ENCODE measurements at places on chromosomes 5 and 9. TPM values are rescaled to one million over a fixed set of nuclear protein-coding genes. Genes with fewer than 3 reads are reported as not detected.

GRCh38 chr5:67238191-67238590 lies 41.6 kb upstream of the CD180 start:
- peaks cover 11% of the 10 kb centered on the region for H3K4me1 ChIP-seq
- H3K36me3 ChIP-seq, result no peaks in the 10 kb centered on the region
- H3K27me3 ChIP-seq, result no peaks in the 10 kb centered on the region
- no peak for DNase-seq

DNA sequence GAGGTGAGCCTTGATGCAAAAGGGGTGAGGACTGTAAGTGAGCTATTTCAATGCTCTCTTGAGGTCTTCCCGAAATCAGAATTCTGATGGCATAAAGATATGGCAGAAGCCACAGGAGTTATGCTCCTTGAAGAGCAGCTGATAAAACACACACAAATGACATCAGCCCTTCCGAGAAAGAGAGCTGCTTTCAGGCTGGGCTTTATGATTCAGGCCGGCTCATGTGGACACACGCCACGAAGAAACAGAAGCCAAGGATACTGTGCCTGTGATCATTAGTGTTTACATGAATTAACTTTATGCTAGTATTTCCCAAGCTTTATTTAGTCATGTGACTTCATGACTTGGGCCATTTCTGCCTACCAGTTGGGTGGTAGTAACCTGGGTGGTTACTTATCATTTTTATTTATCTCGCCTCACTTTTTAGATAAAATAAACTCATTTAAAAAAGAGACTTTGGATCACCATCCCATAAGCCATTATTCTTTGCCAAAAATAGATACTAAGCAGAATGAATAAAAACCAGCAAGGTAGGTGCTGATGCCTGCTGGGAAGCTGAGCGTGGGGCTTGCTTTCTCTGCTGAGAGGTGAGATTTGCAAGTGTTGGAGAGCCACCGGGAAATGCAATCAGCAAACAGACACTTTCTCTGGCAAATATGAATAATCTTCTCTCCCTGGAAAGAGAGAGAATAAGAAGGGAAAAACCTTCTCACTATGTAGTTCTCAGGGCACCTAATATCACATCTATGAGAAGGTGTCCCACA lies 73.0 kb upstream of the SLC25A51 start:
- H3K4me3 ChIP-seq, result no peak overlapping the region
- no peak for DNase-seq
- H3K36me3 ChIP-seq, result peaks cover 11% of the 10 kb centered on the region
- H3K4me1 ChIP-seq, result peaks cover 10% of the 10 kb centered on the region
- no peaks in the 10 kb centered on the region for H3K27me3 ChIP-seq

GRCh38 chr5:122009436-122009835 lies 47.7 kb downstream of the SRFBP1 start:
- H3K4me3 ChIP-seq, result no peak overlapping the region
- no peaks in the 10 kb centered on the region for H3K36me3 ChIP-seq
- no peaks in the 10 kb centered on the region for H3K27me3 ChIP-seq
- no peak overlapping the region for H3K27ac ChIP-seq
- no peak for DNase-seq

DNA sequence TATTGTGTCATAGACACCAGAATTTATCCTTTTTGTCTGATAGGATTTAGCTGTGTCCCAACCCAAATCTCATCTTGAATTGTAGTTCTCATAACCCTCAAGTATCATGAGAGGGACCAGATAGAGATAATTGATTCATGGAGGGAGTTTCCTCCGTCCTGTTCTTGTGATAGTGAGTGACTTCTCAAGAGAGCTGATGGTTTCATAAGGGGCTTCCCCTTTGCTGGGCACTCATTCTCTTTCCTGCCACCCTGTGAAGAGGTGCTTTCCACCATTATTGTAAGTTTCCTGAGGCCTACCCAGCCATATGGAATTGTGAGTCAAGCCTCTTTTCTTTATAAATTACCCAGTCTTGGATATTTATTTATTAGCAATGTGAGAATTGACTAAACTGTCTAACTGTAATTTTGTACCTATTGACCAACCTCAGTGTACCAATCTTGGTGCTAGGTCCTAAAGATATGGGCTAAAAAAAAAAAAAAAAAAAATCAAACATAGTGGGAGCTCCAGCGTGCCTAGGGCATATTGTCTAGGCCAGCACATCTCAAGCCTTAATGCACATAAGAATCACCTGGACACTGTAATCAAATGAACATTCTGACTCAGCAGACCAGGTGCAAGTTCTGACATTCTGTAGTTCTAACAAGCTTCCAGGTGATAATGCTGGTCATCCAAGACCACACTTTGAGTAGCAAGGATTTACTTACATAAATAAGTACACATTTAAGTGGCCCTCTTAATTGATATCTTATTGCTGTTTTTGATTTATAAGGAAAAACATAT lies 30.5 kb downstream of the ST8SIA4 start:
- DNase-seq, result no peak
- no peak overlapping the region for H3K4me3 ChIP-seq
- H3K36me3 ChIP-seq, result no peaks in the 10 kb centered on the region
- no peak overlapping the region for H3K27ac ChIP-seq

Gene GABRA1
- not detected for total RNA-seq

- no peak for DNase-seq
- H3K36me3 ChIP-seq, result no peaks in the 10 kb centered on the region
- no peak overlapping the region for H3K27ac ChIP-seq
These were observed 307.8 kb upstream of the SGCD start for GRCh38 chr5:156019130-156019529.

DNA sequence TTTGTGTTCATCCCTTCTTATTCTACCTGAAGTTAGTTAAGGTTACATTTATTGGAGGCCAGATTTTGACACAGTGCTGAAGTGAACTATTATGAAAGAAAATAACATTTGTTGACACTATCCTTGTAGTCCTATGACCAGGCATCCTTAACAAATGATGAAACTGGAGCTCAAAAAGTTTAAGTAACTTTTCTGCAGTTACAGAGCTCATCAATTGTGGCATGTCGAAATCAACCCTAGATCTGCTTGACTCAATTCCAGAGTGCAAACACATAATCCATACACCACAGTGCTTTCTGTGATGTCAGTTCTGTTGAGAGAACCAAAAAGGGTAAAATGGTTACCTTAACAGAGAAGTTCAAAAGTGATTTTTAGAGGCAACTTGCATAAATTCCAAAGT lies 28.6 kb downstream of the KCNN2 start:
- no peaks in the 10 kb centered on the region for H3K36me3 ChIP-seq
- H3K4me1 ChIP-seq, result no peaks in the 10 kb centered on the region
- no peak for DNase-seq
- no peak overlapping the region for H3K27ac ChIP-seq
- no peak overlapping the region for H3K4me3 ChIP-seq

DNA sequence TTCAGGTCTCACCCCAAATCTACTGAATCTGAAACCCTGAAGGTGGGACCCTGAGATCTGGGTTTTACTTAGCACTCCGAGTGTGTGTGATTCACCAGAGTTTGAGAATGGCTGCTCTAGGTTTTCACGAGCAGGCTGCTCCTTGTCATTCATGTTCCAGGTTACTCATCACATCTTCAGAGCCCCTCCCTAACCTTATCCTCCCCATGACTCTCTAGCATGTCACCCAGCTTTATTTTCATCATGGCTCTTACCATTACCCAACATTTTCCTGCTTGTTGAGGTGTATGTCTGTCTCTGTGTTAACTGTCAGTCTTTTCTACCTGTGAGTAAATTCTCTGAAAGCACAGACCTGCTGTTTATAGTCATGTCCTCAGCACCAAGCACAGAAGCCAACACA lies 319.2 kb downstream of the NSG2 start:
- H3K27ac ChIP-seq, result no peak overlapping the region
- no peaks in the 10 kb centered on the region for H3K4me1 ChIP-seq
- H3K27me3 ChIP-seq, result no peaks in the 10 kb centered on the region
- H3K36me3 ChIP-seq, result no peaks in the 10 kb centered on the region

- no peak overlapping the region for H3K4me3 ChIP-seq
- H3K27me3 ChIP-seq, result no peaks in the 10 kb centered on the region
These were observed 1114.9 kb upstream of the C9orf72 start for GRCh38 chr9:28688172-28688571.

DNA sequence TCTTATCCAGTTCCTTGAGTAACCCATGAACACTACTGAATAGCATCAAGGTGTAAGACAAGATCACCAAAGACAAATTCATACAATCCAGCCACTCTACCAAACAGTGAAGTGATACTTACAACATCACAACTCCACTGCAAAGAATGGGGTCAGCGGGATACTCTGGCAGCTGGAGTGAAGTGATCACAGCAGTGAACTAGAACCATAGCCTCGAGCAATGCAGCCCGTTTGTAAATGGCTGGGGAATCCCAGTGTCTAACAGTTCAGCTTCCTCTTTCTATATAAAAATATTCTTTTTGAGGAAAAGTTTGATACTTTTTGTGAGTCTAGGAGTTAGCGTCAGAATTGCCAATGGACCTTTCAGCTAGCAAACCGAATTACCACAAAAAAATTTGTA lies 515.2 kb downstream of the ZNF608 start:
- no peak overlapping the region for H3K4me3 ChIP-seq
- H3K27ac ChIP-seq, result no peak overlapping the region
- H3K4me1 ChIP-seq, result no peaks in the 10 kb centered on the region
- no peaks in the 10 kb centered on the region for H3K27me3 ChIP-seq

DNA sequence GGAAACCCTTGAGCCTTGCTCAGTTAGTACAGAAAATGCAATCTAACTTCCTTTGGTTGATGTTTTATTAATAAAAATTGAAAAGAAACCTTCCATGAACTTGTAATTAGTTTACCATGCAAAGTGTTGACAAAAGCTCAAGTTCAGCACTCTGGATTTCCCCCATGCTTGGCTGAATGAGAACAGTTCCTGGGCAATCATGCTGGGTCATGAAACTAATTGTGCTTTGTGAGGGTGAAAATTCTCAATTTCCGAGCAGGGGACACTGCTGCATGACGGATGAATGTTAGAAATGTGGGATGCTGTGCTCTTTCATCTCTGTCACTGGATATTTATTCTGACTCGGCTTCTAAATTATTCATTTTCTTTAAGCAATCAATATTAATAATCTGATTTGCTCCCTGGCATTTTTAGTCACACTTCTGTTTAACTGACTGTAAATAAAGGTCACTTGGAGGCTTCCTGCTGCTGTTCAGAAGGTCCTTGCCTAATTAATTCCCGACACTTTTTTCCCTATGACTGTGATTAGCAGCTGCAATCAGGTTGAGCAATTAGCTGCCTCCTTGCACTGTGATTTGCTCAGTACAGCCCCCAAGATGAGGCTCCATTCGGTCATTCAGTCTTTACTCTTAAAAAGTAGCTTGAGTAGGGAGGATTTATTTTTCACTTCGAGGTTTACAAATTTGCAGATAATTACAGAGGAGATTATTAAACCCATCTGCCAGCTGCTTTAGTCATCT lies 678.1 kb upstream of the ZNF608 start:
- no peaks in the 10 kb centered on the region for H3K4me1 ChIP-seq
- no peak overlapping the region for H3K27ac ChIP-seq
- no peaks in the 10 kb centered on the region for H3K27me3 ChIP-seq
- no peak for DNase-seq

Gene CD74
- total RNA-seq, result 595 TPM

Gene PLAC8L1
- not detected for total RNA-seq

DNA sequence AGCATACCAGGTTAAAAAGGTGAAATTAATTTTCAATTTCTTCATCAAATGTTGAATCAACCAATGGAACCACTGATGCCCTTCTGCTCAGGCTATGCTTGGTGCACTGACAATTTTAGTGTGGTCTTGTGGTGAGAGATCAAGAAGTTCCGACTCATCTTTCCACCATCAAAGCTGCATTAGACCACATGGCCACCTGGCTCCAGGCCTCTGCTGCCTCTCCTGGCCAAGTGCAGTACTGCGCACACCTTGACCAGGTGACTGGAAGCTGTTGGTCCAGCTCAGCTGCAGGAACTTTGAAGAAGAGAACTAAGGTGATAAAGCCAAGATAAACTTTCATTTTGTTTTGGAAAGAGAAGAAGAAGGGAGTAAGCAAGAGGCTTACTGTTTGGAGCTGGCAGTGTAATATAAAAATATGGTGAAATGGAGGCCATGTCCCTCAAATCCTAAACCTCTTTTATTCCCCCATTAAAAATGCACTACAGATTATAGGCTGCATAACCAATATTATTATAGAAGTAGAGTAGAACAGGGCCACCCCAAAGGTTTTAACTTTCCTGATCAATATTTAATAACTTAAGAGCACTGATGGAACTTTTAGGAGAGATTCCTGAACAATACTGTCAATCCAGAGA lies 315.5 kb upstream of the C9orf72 start:
- no peak overlapping the region for H3K27ac ChIP-seq
- no peak overlapping the region for H3K4me3 ChIP-seq
- no peaks in the 10 kb centered on the region for H3K27me3 ChIP-seq
- no peaks in the 10 kb centered on the region for H3K36me3 ChIP-seq

GRCh38 chr9:92432350-92432749 lies 8.1 kb upstream of the OMD start:
- DNase-seq, result no peak
- peaks cover 8% of the 10 kb centered on the region for H3K4me1 ChIP-seq
- H3K36me3 ChIP-seq, result no peaks in the 10 kb centered on the region
- H3K27me3 ChIP-seq, result no peaks in the 10 kb centered on the region

DNA sequence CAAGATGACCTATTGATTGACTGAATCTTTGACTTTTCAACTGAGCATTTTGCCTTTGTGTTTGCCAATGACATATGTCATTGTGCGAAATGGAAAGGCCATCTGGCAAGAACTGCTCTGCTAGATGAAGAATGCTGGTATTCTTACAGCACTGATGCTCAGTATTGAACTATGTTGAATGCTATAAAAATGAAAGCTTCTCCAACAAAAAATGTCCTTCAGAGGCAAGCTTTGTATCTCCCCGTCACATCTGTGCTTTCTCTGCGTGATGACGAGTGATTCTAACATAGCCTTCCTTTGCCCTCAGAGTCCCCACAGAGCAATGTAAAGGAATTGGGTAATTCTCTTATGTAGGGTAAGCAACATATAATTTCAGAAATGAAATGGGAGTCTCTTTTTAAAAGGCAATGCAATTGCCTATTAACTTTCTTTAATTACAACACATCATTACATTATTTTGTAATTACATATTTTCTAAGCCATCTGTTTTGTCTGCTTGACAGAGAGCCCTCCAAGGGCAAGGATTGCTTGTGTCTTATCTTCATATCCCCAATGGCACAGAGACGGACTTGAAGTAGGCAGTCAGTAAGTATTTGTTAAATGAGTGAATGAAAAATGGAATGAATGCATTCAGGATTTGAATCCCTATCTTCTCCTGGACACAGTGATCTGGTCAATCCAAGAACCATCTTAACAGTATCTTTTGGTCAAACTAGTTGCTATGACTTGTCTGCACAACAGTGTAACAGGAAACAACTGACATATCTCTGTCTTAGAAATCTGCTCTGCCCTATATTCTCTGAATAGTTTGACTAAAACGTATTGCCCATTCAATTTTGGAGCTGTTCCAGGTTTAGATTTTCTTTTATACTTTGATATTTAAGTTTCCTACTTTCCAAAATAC lies 46.1 kb downstream of the ENC1 start:
- no peak overlapping the region for H3K27ac ChIP-seq
- H3K4me3 ChIP-seq, result no peak overlapping the region
- DNase-seq, result no peak
- no peaks in the 10 kb centered on the region for H3K36me3 ChIP-seq
- H3K27me3 ChIP-seq, result no peaks in the 10 kb centered on the region

Gene BARHL1
- not detected for total RNA-seq

Data from esophagus muscularis mucosa (tissue), 4 donors.